ENCODE measurements at places on chromosomes 7 and 10. TPM values are rescaled to one million over a fixed set of nuclear protein-coding genes. Genes with fewer than 3 reads are reported as not detected.

The CYP17A1 gene
- not detected for total RNA-seq

The TNS3 gene
- 30.3 TPM for total RNA-seq

GRCh38 chr7:136640977-136641376 lies 227.5 kb upstream of the CHRM2 start:
- DNase-seq = no peak

- peak; percentile 33 for DNase-seq
These were observed 15.1 kb upstream of the ZNF273 start for GRCh38 chr7:64887756-64888508.

- no peak for DNase-seq
These were observed 126.0 kb upstream of the GDF10 start for GRCh38 chr10:47173929-47174442.

DNA sequence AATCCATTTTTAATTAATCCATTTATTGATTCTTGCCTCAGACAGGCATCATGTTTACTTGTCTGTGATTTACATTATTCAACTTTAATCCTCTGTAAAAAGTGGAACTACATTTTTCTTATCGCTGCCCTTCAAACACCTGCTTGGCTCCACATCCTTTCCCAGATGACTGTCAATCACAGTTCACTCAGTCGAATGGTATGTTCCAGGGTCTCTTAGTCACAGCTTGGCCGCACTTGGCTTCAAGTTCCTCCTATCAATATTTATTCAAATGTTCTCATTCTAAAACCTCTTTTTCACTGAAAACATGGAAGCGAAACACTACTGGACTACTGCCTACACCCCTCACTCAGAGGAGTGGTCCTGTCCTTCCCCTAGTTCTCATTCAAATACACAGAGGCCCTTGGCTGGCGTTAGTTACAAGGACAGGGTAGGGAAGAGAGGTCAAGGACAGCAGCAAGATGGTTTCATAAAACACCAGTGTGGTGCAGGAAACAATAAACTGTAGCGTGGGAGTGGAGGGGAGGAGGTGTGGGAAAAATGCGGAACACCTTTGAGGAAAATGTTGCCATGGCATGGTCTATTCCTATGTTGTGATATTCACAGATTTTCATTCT lies 143.2 kb downstream of the USP6NL start:
- no peak for DNase-seq
